ENCODE measurements at places on chromosomes 5 and 9.

- peak; percentile 34 for DNase-seq
Observed at GRCh38 chr9:20683351-20684034, 566 bp upstream of the FOCAD start.

GRCh38 chr5:176996780-176997179 is 9.8 kb downstream of the UIMC1 start:
- no peak for DNase-seq

DNA sequence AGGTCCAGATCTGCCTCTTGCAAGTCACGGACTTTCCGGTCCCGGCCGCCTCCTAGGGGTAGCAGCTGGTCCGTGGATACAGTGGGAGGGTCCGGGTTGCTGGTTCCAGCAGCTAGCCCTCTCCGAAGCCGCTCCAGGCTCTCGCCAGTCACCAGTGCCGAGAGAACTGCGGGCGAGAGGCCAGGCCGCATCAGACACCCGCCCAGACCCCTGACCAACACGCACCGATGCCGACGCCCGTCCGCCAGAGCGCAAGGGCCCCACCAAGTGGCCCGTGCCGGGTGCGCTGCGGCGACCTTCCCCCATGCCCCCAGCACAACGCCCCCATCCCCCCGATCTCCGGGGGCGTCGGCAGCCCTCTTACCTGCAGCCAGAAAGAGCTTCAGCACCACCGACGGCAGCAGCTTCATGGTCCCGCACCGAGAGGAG is 470 bp downstream of the HBEGF start:
- DNase-seq, result no peak

DNA sequence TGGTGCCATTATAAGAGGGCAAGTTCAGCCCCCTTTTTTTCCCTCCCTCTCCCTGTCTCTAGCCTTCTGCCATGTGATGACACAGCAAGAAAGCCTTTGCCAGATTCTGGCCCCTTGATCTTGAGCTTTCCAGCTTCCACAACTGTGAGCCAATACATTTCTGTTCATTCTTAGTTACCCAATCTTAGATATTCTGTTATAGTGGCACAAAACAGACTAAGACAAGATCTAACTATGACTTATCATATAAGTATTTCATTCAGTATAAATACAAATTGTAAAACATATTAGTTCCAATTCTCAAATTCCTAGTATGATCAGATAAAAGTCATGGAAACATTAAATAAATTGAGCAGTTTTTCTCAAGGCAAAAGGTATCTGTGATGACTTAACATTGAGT is 276.3 kb downstream of the COX7C start:
- no peak for DNase-seq

- peak; percentile 34 for DNase-seq
Observed at GRCh38 chr5:154858972-154859871, 795 bp downstream of the CNOT8 start.

All from central memory CD4-positive, alpha-beta T cell (primary cell).